ENCODE measurements at places on chromosomes 1 and 21. TPM values are rescaled to one million over a fixed set of nuclear protein-coding genes. Genes with fewer than 3 reads are reported as not detected.

- peaks cover 7% of the 10 kb centered on the region for H3K4me1 ChIP-seq
- DNase-seq = peak; percentile 90
- peak within 1 kb of the TSS; percentile 54 for H3K27ac ChIP-seq
- no peaks in the 10 kb centered on the region for H3K27me3 ChIP-seq
- H3K36me3 ChIP-seq = peaks cover 14% of the 10 kb centered on the region
Measured at GRCh38 chr1:109493805-109494539, at the start of gene CYB561D1. CYB561D1 (plus strand) TSS chr1:109494094; CDS start chr1:109494140, 46 bp downstream.

GRCh38 chr1:210374600-210374953 is 45.9 kb downstream of the HHAT start:
- H3K36me3 ChIP-seq = peaks cover 23% of the 10 kb centered on the region
- DNase-seq = no peak
- H3K4me3 ChIP-seq = peak overlapping the region; percentile 65
- no peaks in the 10 kb centered on the region for H3K27me3 ChIP-seq
- peaks cover 21% of the 10 kb centered on the region for H3K4me1 ChIP-seq
- peak overlapping the region; percentile 96 for H3K27ac ChIP-seq

Gene ST6GALNAC5
- 1.3 TPM for total RNA-seq

DNA sequence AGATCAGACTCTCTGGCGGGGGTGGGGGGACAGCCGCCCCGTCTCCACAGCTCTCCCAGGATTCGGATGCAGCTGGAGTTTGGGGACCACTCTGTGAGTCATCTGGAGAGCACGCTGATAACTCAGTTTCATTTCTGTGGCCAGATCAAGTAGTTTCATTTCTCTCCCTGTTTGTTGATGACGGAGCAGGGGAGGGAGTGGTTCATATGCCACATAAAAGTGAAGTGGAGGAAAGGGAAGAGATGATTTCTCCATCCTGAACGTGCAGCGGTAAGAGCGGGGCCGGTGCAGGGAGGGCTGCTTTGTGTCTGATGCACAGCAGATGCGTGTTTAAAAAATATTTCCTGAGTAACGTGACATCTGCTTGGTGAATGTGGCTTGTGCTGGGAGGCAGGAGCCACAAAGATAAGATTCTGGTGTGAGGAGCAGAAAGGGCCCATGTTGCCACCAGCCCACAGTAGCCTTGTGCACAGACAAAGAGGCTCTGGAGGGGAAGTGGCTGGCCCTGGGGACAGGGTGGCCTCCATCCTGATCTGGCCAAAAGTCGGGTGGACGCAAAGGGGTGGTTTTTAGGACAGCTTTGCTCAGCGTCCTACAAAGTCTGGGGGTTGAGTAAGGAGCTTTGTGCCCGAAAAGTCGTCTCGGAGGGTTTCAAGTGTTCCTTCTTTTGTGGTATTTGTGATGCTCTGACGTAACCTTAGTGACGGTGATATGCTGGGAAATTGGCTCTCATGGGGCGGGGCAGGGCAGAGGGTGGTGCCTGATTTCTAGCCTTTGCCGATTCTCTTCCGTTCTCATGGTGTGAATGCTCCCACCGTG is at the start of gene MX2:
Gene MX2, plus strand, starts transcription at position 242 of the 819 bp plus-strand sequence. CDS start 14,880 bp downstream, outside the sequence.
- peaks cover 19% of the 10 kb centered on the region for H3K36me3 ChIP-seq
- H3K4me1 ChIP-seq = peaks cover 23% of the 10 kb centered on the region
- H3K4me3 ChIP-seq = peak within 1 kb of the TSS; percentile 64
- no peaks in the 10 kb centered on the region for H3K27me3 ChIP-seq

- H3K36me3 ChIP-seq = peaks cover 3% of the 10 kb centered on the region
- peaks cover 69% of the 10 kb centered on the region for H3K4me1 ChIP-seq
- no peaks in the 10 kb centered on the region for H3K27me3 ChIP-seq
- no peak overlapping the region for H3K27ac ChIP-seq
Measured at GRCh38 chr1:58888833-58889232, 105.0 kb upstream of the JUN start.

Gene CRYAA
- not detected for total RNA-seq

DNA sequence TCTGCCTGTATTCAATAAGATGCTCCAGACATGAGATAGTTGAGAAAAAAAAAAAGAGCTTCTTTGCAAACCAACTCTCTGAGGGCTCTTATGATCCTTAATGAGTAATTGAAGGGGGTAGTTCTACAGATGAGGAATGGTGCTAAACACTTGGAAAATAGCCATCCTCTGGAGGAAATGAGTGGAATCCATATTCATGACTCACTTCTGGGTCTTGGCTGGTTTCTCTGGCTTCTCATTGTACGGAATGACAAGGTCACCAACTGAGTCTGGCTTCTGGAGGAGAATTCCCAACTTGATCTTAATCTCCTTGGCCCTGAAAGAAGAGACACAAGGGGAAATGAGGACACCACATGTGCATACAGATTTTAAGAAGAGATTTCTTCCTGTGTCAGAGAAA is 34.7 kb downstream of the RGS5 start:
- no peak overlapping the region for H3K4me3 ChIP-seq
- H3K36me3 ChIP-seq = peaks cover 4% of the 10 kb centered on the region
- H3K27me3 ChIP-seq = no peaks in the 10 kb centered on the region
- DNase-seq = peak; percentile 31
- H3K27ac ChIP-seq = no peak overlapping the region

GRCh38 chr1:169027607-169028320 is 78.7 kb upstream of the ATP1B1 start:
- no peak overlapping the region for H3K27ac ChIP-seq
- no peak overlapping the region for H3K4me3 ChIP-seq
- H3K27me3 ChIP-seq = no peaks in the 10 kb centered on the region
- H3K36me3 ChIP-seq = no peaks in the 10 kb centered on the region
- no peak for DNase-seq

GRCh38 chr21:39048574-39048973 is 134.7 kb downstream of the PSMG1 start:
- DNase-seq = peak; percentile 13
- H3K4me3 ChIP-seq = no peak overlapping the region
- H3K36me3 ChIP-seq = no peaks in the 10 kb centered on the region
- H3K27me3 ChIP-seq = peaks cover 2% of the 10 kb centered on the region
- no peak overlapping the region for H3K27ac ChIP-seq

- no peaks in the 10 kb centered on the region for H3K27me3 ChIP-seq
- H3K4me1 ChIP-seq = no peaks in the 10 kb centered on the region
- H3K36me3 ChIP-seq = peaks cover 15% of the 10 kb centered on the region
- no peak overlapping the region for H3K4me3 ChIP-seq
Measured at GRCh38 chr21:45525910-45526306, 16.3 kb downstream of the SLC19A1 start.

DNA sequence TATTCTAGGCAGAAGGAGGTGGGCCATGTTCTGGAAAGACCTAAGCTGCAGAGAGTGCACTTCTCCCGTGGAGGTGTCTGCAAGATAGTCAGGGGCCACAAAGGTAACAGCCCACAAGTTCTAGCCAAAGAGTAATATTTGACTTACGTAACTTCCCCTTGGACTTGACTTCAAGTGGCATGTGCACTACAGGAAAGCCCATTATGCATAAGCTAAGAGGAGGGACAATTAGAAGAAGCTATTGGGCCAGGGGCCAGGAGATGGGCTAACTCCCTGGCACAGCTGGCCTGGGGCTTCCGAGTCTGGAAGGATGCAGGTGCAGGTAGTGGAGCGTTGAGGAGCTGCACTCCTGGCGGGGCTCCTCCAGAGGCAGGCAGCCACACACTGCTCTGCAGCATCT is 58.3 kb downstream of the ERG start:
- no peaks in the 10 kb centered on the region for H3K36me3 ChIP-seq
- H3K4me1 ChIP-seq = peaks cover 6% of the 10 kb centered on the region
- no peak overlapping the region for H3K27ac ChIP-seq
- H3K4me3 ChIP-seq = no peak overlapping the region
- peaks cover 32% of the 10 kb centered on the region for H3K27me3 ChIP-seq
- DNase-seq = no peak

DNA sequence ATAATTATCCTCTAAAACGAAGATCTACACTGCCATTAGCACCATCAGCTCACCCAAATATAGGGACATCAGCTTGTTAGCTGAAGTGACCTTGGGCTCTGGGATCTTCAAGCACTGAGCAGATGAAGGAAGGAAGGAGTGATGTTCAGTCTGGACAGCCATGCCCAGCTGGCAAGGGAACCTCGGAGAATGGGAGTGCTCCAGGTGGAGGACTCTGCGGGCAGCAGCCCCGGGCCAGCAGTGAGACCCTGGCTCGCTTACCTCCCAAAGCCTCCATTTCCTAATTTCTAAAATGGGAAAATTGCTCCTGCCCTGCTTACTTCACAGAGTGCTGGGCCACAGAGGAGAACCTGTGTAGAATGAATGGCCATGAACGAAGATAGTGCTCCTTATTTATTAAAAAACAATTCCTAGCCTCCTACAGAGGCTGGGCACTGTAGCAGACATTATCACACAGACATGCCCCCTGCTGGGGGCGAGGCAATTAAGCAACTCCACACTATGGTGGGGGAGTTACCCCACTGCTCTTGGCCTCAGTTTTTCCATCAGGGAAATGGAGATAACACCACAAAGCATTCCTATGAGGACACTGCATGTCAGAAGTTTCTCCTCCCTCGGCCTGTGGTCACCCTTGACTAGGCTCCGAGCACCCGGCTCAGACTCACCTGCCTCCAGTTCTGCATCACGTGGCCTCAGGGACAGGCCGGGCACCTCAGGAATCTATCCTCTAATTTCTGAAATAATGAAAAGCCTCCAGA is 117.6 kb downstream of the KCNN3 start:
- no peak for DNase-seq
- H3K27ac ChIP-seq = no peak overlapping the region
- peaks cover 89% of the 10 kb centered on the region for H3K27me3 ChIP-seq
- no peaks in the 10 kb centered on the region for H3K36me3 ChIP-seq

DNA sequence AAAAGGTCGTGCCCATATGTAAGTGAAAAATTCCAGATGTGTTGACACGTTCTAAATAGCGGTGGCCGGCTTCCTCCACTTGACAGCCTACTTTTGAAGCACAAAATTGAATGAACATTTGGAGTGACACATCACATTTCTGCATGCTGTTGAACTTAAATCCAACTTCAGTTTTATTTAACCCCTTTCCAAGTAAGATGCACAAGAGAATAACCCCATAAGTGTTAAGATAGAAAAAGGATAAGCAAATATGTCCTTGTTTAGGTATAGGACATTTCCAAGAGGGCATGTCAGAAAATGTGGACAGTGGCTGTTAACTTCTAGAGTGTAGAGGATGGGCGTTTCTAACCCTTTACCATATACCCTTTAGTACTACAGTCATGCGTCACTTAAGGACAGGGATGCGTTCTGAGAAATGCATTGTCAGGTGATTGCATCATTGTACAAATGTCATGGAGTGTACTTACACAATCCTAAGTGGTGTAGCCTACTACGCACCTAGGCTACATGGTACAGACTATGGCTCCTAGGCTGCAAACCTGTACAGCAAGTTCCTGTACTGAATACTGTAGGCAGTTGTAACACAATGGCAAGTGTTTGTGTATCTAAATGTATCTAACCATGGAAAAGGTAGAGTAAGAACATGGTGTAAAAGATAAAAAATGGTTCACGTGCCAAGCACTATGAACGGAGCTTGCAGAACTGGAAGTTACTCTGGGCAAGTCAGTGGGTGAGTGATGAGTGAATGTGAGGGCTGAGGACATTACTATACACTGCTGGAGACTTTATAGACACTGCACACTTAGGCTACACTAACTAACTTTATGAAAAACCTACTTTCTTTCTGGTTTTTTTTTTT is 9.3 kb upstream of the FAM89A start:
- no peaks in the 10 kb centered on the region for H3K36me3 ChIP-seq
- no peak for DNase-seq
- peaks cover 46% of the 10 kb centered on the region for H3K27me3 ChIP-seq
- no peak overlapping the region for H3K27ac ChIP-seq
- no peak overlapping the region for H3K4me3 ChIP-seq
- peaks cover 43% of the 10 kb centered on the region for H3K4me1 ChIP-seq

DNA sequence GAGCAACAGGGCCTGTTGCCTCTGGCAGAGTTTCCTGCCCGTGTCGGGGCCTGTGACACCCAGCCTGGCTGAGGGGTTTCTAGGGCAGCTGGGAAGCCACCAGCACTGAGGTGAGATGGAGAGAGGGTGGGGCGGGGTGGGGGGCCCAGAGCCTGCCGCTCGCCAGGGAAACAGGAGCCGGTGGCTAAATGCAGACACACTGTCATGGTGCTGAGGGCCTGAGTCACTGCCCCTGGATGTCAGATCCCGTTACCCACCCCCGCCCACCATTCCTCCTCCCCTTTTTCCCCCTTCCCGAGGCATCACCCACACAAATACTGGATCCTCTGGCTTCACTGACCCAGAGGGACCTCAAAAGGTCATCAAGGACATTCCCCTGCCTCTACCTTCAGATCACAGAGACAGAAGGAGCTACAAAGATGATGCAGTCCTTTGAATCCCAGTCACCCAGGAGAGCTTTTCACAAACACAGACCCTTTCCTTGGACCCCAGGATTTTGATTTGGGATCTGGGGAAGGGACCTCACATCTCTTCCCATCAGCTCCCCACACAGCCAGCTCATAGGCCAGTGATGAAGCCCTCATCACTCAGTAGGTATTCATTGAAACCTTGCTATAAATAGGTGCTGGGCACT is 1.9 kb upstream of the HSPB7 start:
- no peak for DNase-seq
- H3K4me3 ChIP-seq = no peak overlapping the region
- no peak overlapping the region for H3K27ac ChIP-seq
- H3K4me1 ChIP-seq = peaks cover 8% of the 10 kb centered on the region
- no peaks in the 10 kb centered on the region for H3K36me3 ChIP-seq
- peaks cover 51% of the 10 kb centered on the region for H3K27me3 ChIP-seq

DNA sequence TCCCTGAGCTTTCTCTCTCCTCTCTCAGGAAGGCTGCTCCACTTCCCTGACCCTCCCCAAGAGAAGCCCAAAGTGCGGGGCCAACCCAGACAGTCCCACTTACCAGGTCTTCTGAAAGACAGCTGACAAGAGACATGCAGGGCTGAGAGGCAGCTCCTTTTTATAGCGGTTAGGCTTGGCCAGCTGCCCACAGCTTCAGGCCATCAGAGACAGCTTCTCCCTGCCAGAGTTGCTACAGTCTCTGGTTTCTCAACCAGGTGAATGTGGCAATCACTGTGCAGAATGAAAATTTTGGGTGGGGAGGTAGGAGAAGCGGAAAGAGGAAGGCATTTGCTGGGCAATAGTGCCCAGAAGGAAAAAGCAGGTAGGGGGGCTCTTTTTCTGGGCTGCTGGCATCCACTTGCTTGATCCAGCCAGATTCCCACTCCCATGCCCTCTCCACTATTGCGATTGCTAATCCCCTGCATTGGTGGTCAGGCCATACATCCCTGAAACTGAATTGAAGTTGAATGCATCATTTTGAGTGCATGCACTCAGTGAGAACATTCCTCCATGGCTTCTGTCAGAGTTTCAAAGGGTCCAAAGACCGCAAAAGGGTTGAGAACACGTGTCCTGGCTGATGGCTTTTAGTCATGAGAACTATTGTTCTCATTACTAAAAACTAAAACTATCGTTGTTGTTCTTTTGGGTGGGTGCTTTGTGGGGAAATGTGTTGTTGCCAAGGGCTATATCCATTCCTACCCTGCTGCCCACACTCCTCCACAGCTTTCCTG is at the start of gene S100A8:
Gene S100A8, minus strand, starts transcription at position 136 of the 773 bp plus-strand sequence. CDS start 538 bp downstream, outside the sequence.
- no peak within 1 kb of the TSS for H3K27ac ChIP-seq
- H3K4me1 ChIP-seq = no peaks in the 10 kb centered on the region
- H3K36me3 ChIP-seq = no peaks in the 10 kb centered on the region

Data from Calu3 (cell line).